ENCODE measurements at places on chromosomes 2 and 18.
A peak's percentile ranks its signal among the peaks of the same experiment; 100 is the strongest.

DNA sequence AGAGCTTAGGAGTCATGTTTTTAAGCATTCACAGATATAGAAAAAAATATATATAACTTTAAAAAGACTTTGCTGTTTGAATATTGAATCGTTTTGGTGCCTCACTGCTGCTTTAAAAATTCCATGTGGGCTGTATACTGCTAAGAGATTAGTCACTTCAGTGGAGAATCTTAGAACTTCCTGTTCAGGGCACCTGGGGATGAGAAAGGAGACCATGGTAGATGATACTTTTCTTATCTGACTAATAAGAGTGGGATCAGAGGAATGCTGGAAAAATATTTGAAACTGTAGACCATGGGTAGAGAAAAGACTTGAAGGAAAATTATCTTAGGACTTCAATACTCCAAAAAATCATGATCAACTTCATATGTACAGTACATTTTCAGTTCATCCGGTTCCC lies 442.2 kb upstream of the SETBP1 start:
- no peak for DNase-seq

- DNase-seq: no peak
Observed at GRCh38 chr2:160124571-160124970, 62.2 kb upstream of the PLA2R1 start.

DNA sequence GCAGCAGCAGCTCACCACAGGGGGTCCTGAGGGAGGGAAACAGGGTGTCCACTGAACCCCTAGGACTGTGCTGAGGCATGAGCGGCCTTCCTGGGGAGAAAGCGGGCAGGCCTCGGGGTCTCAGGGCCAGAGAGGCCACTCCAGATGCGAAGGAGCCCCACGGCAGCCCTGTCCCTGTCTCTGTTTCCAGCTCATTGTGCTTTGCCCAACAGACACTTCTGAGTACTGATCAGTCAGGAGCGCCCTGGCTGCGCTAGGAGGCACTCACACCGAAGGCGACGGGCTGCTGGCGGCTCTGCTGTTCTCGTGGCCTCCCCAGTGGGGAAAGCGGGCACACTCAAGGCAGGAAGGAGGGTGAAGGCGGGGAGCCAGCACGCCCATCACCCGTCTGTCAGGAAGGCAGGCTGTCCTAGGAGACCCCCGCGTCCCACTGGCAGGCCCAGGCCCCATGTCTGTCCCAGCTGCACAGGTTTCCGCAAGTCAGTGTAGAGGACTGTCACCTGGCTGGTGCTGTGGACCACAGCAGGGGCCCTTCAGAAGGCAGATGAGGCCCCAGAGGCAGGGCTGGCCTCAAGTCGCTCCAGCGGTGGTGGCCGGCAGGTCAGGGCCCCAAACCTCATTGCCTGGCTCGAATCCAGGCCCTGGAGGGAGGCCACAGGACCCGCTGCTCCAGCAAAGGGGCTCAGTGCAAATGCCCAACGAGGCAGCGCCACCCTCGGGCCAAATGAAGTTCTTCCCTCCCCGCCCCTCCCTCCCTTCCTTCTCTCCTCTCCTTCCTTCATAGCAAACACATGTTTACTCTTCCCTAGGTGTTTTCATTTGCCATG lies 6.8 kb downstream of the ESPNL start:
- DNase-seq: no peak

DNA sequence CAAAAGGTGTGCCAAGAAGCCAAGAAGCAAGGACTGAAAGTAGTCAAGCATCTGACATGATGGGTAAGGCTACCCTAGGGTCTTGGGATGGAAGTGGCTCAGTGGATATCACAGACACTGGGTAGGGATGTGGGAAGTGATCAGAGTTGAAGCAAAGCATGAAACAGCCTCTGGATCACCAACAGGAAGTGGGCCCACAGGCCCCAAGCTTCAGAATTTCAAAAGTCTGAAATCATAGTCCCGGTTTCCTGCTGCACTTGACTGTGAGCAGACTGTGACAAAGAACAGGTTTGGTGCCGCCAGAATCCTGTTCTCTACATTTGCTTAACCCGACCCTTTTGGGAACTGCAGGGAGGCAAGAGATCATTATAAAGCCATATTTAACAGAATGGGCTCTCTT lies 57.4 kb downstream of the SP100 start:
- DNase-seq: peak; percentile 9

GRCh38 chr2:142875652-142876051 lies 1.8 kb upstream of the KYNU start:
- DNase-seq: no peak

- DNase-seq: peak; percentile 37
Observed at GRCh38 chr2:217886720-217887309, 116.0 kb downstream of the TNS1 start.

DNA sequence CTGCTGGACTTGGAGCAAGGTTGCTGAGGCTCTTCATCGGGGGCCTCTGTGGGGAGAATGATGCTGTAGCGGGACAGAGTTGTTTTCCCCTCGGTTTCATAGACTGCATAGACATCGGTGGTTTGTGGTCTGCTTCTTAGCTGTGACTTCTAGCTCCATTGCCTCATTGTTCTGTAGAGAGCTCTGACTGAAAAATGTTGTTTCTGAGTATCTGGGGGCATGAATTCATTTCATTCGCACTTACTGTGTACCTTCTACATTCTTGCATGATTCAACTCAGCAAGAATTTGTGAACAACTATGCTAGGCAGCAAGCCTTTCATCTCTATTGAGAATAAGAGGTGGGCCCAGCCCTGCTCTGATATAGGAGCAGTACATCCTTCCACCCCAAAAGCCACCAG lies 406.8 kb downstream of the NBAS start:
- no peak for DNase-seq

- no peak for DNase-seq
Observed at GRCh38 chr2:190455358-190456095, 47.4 kb downstream of the MFSD6 start.

- no peak for DNase-seq
Observed at GRCh38 chr2:19809206-19809605, 92.6 kb downstream of the TTC32 start.

- DNase-seq: no peak
Observed at GRCh38 chr2:33383855-33384598, 92.4 kb upstream of the RASGRP3 start.

GRCh38 chr2:151891566-151892194 lies 63.5 kb upstream of the ARL5A start:
- DNase-seq: no peak

GRCh38 chr2:78614726-78615125 lies 410.8 kb upstream of the REG3G start:
- no peak for DNase-seq

DNA sequence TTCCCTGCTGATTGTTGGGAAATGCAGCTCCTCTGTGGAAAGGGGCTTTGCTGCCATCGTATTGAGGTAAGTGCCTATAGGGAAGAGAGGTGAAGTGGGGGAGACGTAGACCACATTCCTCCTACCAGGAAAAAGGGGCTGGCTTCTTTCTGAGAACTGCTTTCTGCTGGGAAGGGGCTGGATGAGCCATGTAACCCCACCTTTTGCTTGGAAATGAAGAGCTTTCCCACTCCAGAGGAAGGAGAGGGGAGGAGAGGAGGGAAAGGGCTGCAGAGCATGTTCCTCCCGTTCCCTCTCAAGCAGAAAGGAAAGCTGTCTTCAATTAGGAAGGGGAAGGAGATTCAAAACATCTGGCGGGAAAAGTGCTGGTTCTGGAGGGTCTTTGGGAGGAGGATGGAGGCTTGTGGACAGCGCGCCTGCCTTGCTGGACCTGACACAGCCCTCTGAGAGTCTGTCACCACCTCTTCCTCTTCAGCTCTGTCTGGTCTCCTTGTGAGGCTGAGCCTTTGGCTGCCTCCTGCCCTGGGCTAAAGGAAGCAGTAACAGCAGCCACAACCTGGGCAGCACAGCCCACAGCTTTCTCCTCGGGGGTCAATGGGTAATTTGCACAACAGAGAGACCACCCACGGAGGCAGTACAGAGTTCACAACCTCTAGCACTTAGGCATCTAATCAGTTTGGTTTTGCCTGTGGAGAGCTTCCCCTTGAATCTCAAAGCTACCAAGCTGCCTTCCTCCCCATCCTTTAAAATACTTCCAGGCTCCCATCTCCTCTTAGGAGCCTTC lies 410.0 kb upstream of the TNP1 start:
- no peak for DNase-seq

DNA sequence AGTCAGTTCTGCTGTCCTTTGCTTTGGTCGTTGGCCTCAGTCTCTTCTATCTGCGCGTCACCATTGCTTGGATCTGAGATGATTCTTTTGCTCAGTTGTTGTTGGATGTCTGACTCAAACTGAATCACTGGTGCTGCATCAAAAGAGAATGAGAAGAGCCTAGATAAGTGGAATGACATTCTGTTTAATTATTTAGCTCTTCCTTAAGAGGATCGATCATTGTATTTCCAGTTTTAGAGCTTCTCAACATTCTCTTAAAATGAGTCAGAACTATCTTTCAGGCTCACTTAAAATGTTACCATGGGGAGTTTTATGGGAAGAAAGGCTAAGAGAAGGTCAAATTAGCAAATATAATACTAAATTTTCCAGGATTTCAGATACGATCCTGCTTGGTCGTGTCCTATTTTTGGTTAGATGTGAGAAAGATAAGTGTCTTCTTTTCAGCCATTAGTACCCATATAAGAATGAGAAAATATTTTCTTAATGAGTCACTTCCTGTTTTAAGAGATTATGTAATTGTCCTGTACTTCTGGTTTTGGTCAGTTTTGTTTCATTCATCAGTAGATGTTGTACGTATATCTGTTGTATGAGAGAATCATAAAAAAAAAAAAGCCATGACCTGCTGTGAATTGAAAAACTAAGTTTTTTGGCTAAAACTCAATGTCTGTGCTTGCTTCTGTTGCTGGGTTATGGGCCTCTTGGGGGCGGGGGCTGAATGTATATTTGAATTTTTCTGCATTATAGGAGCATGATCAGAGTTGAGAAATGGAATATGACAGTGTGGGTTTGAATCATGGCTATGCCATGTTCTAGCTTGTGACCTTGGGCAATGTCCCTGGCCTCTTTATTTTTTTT lies 31.6 kb upstream of the CASP10 start:
- no peak for DNase-seq

DNA sequence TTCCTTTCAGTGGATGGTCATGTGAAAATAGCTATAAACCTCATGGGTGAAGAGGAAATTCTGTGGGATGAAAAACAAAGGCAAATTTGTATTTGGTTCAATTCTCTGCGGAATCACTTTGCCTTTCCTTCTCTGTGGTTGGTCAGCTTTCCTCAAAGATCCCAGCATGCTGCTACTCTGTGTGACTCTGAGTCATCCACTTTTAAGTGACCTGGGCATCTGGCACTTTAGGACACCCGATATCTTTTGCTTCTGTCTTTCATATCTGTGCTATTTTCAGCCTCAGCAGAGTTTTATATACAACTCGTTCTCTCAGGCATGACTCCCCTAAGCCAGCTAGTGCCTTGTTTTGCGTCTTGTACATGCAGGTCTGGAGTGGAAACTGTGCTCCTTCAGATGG lies 217.0 kb upstream of the PIEZO2 start:
- DNase-seq: no peak

DNA sequence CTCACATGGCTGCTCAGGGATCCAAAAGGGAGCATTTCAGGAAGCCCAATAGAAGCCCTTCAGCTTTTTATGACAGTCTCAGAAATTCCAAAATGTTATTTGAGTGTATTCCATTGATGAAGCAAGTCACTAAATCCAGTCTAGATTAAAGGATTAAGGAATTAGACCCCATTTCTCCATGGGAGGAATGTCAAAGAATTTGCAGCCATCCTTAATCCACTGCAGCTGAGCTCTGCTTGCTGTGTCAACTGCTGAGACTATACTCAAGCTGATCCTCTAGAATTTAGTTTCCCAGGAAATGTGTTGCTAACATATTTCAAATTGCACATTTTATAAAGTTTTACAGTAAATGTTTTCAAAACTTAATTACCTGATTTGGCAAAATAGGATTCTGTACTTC lies 28.4 kb upstream of the C2orf69 start:
- no peak for DNase-seq

DNA sequence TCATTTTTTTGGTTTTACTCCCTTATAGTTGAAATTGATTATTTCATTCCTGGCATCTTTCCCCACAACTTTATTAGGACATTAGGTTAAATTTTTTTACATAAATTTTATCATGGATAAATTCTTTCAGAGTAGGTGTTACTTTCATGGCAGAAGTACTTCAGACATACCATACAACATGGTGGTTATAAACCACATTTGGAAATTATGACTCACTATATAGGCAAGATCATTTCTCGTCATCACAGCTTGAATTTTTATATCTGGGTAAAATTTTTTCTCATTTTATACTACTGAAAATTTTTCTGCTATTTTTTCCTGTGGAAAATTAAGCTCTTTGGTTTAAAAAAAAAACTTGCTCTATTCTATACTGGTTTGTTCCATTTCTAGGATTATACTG lies 111.9 kb upstream of the COL5A2 start:
- no peak for DNase-seq

DNA sequence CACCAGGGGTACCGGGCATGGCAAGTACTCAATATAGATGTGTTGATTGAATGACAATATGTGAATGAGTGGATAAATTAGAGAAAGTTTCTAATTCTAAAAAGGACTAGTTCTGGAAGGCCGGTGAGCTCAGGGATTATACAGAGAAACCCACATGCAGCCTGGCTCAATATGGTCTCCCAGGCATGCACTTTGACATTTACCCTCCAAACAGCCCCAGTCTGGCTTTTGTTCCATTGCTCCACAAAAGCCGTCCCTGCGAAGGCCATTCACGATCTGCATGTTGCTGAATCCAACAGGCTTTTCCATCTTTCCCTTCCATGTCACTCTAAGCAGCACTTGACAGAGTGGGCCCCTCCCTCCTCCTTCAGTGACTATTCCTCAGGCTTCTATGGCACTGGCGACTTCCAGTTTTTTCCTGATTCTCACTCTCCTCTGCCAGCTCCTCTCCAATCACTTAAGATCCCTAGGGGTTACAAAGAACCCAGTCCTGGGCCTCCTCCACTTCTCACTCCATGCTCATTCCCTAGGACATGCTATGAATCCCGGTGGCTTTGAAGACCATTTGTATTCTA lies 266.7 kb downstream of the AFF3 start:
- DNase-seq: no peak

DNA sequence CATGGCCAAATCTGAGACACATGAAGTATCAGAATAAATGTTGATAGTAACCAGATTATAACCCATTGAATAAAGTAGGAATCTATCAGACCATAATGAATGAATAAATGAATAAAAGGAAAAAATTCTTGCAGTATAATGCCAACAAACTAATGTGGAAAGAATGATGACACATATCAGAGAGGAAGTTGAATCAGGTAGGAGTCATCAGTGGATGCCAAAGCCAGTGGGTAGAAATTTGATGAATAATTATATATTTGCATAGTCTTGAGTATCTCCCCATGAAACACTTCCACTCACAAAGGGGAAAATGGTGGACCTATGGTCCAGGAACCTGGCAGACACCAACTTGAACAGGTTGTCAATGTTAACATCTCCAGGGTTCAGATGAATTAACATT lies 68.6 kb downstream of the GALNT3 start:
- no peak for DNase-seq
